ENCODE measurements at places on chromosomes 12 and 14. TPM values are rescaled to one million over a fixed set of nuclear protein-coding genes. Genes with fewer than 3 reads are reported as not detected.

KLRG1 gene
- total RNA-seq = 23.6 TPM

NXPH4 gene
- not detected for total RNA-seq

RNASE7 gene
- total RNA-seq = not detected

GALNT8 gene
- total RNA-seq = 0.42 TPM

HOXC13 gene
- not detected for total RNA-seq

NOXRED1 gene
- 0.21 TPM for total RNA-seq

GYS2 gene
- not detected for total RNA-seq

LPAR5 gene
- 4.1 TPM for total RNA-seq
